ENCODE measurements at places on chromosomes 7 and 10. TPM values are rescaled to one million over a fixed set of nuclear protein-coding genes. Genes with fewer than 3 reads are reported as not detected.

NUDT1 gene
- 13.2 TPM for total RNA-seq

LRRC27 gene
- 3.2 TPM for total RNA-seq

ANXA8L1 gene
- total RNA-seq: 1.2 TPM

DKK1 gene
- total RNA-seq: not detected

PSD gene
- total RNA-seq: 0.50 TPM

CUL2 gene
- total RNA-seq: 40.6 TPM

TMEM196 gene
- total RNA-seq: not detected

TRIM56 gene
- total RNA-seq: 16.6 TPM

SVOPL gene
- total RNA-seq: not detected

CLDN3 gene
- total RNA-seq: not detected

MYH16 gene
- total RNA-seq: not detected

TAS2R41 gene
- not detected for total RNA-seq

HIBADH gene
- total RNA-seq: 109 TPM

VENTX gene
- total RNA-seq: 0.99 TPM

XRCC2 gene
- total RNA-seq: 0.67 TPM

AKR1C4 gene
- total RNA-seq: not detected

BTBD16 gene
- total RNA-seq: not detected

NSMCE4A gene
- total RNA-seq: 30.3 TPM

GPR15LG gene
- not detected for total RNA-seq

LYZL2 gene
- total RNA-seq: not detected

MYO3A gene
- not detected for total RNA-seq

KIN gene
- total RNA-seq: 9.1 TPM

ABCB1 gene
- total RNA-seq: 4.8 TPM

EMX2 gene
- 0.42 TPM for total RNA-seq

RASSF4 gene
- total RNA-seq: 93.5 TPM

PRLHR gene
- total RNA-seq: not detected

AKR1D1 gene
- total RNA-seq: not detected

LRRN3 gene
- 10.6 TPM for total RNA-seq

AKR1B15 gene
- total RNA-seq: not detected

DMBT1 gene
- total RNA-seq: 0.05 TPM

RAB19 gene
- not detected for total RNA-seq

ADRA2A gene
- 0.64 TPM for total RNA-seq

CFAP69 gene
- 4.2 TPM for total RNA-seq

AKR1C8 gene
- 0.25 TPM for total RNA-seq

PPP1R3C gene
- 180 TPM for total RNA-seq

MSMB gene
- not detected for total RNA-seq

CPA1 gene
- total RNA-seq: not detected

FAM200A gene
- 7.0 TPM for total RNA-seq
